ENCODE measurements at places on chromosomes 2 and 18.

DNA sequence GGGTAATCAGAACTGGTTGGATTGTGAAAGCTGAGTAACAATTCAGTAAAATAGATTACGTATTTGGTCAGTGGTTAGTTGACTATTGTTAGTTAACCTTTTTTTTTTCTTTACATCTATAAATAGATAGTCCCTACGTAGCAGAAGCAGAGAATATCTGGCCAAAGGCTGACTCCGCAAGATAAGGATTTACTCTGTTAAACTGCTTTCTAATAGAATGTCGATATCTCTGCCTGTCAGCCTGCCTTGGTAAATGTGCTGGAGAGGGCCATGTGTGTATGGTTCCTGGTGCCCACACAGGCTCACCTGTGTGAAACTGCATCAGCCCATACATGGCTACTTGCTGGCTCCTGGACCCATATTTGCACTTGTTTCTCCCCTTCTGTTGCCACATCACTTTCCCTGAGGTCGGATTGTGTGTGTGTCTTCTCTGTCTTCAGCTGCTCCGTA, 94.4 kb downstream of the CRIM1 start:
- DNase-seq, result no peak

DNA sequence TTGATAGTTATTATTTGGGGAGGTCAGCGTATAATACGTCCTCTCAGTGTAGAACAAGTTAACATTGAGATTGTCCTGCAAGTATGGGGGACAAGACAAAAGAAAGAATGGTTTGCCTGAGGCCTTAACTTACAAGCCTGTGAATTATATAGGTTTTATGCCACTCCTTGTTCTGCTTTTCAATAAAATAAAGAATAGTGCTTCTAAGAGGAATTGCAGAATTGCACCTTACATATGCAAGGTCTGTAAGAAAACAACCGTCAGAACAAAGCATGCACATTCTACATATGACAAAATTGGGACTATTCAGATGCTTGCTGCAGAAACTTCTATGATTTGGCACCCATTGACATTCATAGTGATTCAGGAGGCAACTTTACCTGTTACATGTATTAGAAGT, 785.0 kb downstream of the NR4A2 start:
- DNase-seq, result no peak

- DNase-seq, result no peak
Measured at GRCh38 chr2:174874085-174874484, 109.8 kb upstream of the CHRNA1 start.

DNA sequence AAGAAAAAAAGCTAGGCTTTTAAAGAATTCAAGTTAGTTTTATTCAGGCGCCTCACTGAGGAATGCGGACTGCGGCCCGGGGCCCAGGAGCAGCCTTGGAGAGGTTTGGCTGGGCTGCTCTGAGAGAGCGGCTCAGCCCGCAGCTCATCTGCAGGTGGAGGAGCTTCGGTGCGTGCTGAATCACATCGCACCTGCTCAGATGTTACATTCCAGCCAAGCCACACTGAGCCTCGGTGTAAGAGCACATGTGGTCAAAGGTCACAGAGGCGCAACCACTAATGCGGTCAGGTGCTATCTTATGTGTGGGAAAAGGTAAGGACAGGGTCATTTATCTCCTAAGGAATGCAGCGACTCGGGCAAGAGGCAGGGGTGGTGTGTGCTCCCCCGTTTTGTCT, 17.1 kb upstream of the CNDP1 start:
- no peak for DNase-seq

- peak; percentile 56 for DNase-seq
Measured at GRCh38 chr18:79315596-79315995, 80.1 kb upstream of the NFATC1 start.

DNA sequence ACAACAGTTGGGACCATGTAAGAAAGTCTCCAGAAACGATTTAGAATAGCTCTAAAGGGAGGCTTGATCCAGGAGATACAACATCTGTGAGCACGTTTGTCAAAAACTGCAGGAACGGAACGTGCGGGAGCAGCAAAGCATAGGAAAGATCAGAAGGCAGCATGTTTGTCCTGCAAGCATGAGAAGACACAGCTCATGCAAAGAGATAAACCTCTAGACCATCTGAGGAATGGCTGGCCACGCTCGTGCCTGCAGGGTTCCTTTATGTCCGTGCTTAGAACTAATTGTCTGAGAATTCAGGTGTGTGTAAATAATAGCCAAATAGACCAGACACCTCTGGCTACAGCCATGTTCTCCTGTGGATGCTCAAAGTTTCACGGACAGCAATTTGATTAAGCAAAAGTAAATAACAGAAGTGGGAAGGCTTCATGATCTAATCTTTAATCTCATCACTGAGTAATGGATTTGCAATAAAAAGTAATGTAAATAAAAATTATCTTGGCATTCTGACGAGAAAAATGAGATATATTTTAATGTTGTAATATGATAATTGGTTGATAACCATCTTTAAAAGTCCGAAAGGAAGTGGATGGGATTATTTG, 534.8 kb upstream of the CDH7 start:
- peak; percentile 61 for DNase-seq

DNA sequence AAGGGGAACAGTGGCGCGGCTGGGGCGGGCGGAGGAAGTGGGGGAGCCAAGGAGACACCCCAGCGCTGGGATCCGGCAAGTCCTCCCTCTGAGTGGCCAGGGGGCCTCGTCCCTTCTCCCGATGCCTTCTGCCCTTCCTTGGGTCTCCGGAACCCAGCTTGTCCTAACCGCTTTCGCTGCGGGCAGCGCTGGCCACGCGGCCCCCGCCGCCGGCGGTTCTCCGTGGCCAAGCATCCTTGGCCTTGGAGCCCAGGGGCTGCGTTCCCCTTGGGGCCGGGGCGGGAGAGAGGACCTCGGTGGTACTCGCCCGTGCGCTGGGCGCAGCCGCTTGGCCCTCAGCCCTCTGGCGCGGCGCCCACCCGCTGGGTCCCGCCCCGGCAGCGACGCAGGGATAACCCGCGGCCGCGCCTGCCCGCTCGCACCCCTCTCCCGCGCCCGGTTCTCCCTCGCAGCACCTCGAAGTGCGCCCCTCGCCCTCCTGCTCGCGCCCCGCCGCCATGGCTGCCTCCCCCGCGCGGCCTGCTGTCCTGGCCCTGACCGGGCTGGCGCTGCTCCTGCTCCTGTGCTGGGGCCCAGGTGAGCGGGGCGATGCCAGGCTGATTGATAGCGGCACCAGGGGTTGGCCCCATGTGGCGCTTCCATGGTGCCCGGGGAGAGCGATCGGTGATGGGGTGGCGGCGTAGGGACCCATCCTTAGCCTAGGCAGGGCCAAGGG, 128.7 kb downstream of the UXS1 start:
- DNase-seq, result no peak

GRCh38 chr2:43020990-43021669, 205.3 kb downstream of the ZFP36L2 start:
- DNase-seq, result no peak

- DNase-seq, result no peak
Measured at GRCh38 chr2:198146346-198146940, 342.1 kb downstream of the PLCL1 start.

DNA sequence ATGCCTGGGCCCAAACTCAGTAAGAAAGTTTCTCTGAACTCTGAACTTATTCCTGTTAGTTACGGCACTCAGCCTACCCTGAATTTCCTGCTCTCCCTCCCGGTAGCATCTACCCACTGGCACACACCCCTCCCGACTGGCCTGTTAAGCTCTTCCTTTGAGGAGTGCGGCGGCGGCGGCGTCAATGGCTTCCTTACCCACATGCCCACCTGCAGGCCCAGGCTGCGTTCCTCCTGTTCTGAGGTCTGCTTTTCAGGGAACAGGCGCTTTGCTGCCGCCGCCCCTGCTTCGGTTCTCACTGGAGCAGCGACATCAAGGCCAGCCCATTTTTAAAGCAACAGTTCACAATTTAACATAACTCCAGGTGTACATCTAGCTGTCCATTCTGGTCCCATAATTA, 432.4 kb downstream of the DCDC2C start:
- DNase-seq, result no peak

DNA sequence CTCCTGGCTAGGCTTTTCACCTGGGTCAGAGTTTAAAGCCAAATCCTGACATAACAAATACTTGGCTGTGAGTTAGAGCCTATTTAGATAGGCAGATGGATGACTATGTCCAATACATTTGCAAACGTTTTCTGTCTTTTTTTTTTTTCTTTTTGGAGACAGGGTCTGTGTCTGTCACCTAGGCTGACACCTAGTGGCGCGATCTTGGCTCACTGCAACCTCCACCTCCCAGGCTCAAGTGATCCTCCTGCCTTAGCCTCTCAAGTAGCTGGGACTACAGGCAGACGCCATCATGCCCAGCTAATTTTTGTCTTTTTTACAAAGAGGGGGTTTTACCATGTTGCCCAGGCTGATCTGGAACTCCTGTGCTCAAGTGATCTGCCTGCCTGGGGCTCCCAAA, 124.8 kb downstream of the DYM start:
- no peak for DNase-seq

GRCh38 chr2:85796341-85797262, 42.8 kb downstream of the ATOH8 start:
- peak; percentile 12 for DNase-seq

DNA sequence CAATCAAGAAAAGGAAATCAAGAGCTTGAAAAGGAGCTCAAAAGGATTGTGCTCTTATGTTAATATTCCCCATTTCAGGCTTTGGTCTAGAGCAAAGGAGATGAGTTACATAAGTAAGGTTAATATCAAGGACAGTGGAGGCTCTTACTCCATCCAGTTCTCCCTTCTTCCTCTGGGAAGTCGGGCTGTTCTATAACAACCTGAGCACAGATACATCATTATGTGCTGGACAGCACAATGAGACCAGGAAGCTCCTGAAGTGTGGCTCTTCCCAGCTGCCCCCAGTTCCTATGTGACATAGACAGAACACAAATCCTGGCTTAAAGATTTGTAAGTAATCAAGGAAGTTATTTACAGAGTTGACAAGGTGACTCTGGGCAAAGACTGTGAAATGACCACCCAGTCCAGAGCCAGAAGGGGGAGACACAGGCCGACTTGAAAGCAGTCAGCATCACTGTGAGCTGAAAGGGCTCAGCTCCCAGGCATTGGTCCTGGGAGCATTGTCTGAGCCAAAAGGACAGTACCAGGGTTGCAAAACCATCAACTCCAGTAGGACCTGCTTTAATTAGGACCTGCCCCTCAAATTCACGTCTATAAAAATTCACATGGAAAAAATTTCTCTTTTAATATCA, 917.6 kb upstream of the ACVR2A start:
- peak; percentile 73 for DNase-seq

GRCh38 chr18:21303445-21303844, 61.4 kb downstream of the GREB1L start:
- DNase-seq, result no peak

DNA sequence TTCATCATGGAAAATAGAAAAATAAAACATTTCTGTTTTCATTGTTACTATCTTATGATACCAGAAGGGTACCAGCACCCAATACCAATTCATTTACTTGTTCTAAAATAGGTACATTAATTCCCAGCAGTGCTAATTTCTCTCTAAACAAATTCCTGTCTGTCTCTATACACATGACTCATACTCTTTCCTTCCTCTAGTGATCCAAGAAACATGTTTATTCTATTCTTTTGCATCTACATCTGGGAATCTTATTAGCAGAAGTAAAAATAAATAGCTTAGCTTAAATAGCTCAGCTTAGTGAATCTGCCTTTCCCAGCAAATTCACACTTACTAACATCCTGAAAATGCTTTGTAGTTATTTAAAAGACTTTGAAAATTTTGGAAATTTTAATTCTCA, 84.5 kb upstream of the MAPRE2 start:
- no peak for DNase-seq

- peak; percentile 84 for DNase-seq
Measured at GRCh38 chr2:231673348-231673770, 35.0 kb upstream of the PTMA start.

DNA sequence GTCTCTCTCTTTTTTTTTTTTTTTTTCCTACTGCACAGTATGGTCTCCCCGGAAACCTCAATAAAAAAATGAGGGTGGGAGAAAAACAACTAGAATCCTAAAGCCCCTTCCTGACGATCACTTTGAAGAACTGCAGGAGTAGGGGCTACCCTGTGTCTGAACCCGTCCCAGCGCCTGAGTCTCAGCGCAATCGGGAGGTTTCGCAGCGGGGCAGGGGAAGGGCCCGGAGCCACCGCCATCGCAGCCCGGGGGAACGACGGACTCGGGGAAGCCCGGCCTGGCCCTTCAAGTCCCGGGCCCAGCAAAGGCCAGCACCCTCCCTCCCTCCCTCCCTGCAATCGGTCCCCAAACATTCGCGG, 411 bp downstream of the NARS1 start:
- DNase-seq, result no peak

GRCh38 chr2:169362118-169362893, at the start of gene LRP2:
LRP2 (minus strand) TSS chr2:169362534; CDS start chr2:169362399, 135 bp downstream.
- DNase-seq, result peak; percentile 2

- no peak for DNase-seq
Measured at GRCh38 chr2:204321910-204322751, 223.1 kb upstream of the PARD3B start.

All from NCI-H1417 (cell line).